ENCODE measurements at places on chromosomes 1 and 21.

DNA sequence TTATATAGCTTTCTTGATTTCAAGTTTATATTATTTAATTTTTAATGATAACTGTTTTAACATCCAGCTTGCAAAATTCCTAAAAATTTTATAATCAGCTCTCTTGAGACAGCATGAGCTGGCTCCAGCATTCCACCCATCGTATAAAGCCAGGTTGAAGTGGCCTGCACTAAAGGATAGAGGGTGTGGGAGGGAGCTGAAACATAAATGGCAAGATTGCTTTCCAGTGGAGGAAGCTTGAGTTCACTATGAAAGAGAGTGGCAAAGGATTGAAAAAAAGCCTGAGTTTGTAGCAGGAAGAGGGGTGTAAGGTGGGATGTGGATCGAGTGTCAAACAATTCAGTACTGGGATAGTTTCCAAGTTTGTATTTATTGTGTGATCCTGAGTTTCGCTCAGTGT lies 48.5 kb upstream of the ZNF644 start:
- no peak for DNase-seq

DNA sequence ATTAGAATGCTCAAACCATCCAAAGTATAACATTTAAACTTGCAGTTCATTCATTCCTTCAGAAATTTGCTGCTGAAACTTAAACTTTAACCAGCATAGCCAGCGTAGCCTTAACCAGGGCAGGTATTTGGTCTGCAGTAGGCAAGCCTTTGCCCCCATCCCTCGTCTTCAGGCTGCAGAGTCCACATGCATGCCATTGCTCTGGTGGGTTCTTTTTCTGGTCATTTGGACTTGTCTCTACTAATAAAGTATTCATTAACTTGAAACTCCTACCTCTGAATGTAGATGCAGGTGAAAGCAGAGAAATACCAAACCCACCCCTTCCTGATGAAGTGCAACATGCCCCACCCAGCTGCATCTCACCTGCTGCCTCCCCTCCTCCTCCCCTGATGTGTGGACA lies 100.2 kb downstream of the CAMTA1 start:
- no peak for DNase-seq

- no peak for DNase-seq
These were observed 34.3 kb downstream of the DENND1B start for GRCh38 chr1:197740992-197741391.

GRCh38 chr1:27559466-27560030 lies 44.4 kb downstream of the AHDC1 start:
- DNase-seq: no peak

- DNase-seq: no peak
These were observed 483.4 kb downstream of the PLPP3 start for GRCh38 chr1:56095696-56096665.

- DNase-seq: no peak
These were observed 147.4 kb downstream of the OLFM3 start for GRCh38 chr1:101849356-101849755.

GRCh38 chr1:21295002-21295401 lies 4.7 kb upstream of the ECE1 start:
- DNase-seq: no peak

GRCh38 chr1:101613546-101613945 lies 376.7 kb downstream of the S1PR1 start:
- no peak for DNase-seq

GRCh38 chr1:228872080-228872479 lies 136.8 kb downstream of the RHOU start:
- no peak for DNase-seq

- DNase-seq: no peak
These were observed 6.0 kb downstream of the CYB561D1 start for GRCh38 chr1:109499661-109500536.

DNA sequence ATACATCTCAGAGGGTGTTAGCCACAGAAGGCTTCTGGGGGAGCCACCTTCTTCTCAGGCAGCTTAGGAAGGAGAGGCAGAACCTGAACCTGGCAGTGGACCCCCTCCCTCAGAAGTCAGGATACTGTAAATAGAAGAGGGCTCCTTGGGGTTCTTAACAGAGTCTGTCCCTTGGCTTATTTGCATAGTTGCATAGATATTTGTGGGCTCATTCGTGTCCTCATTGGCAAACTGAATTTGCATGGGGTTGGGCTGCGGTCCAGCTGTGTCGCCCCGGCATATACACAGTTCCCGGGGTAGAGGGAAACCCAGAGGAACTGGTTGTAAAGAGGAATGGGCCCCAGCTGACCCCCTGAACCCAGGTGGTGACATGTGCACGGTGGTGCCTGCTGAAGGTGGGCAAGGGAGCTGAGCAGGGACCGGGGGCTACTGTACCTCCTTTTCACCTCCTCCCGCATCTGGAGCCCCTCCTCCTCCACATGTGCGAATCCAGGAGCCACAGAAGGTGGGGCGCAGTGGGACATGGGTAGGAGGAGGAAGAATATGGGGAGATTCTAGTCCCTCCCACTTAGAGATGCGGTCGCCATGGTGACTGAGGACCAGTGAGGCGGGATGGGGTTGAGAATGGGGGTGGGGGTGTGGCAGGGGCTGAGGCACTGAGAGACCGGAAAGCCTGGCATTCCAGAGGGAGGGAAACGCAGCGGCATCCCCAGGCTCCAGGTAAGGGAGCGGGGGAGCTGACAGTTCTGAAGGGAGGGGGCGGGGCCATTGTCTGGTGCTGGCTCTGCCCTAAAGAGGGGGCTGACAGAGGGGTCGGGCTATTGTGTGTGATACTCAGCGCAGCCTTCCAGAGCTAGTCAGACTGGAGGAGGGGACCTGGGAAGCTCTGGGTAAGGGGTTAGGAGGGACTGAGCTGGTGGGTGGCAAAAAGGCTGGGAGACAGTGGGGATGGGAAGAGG lies 3.7 kb upstream of the SEMA4A start:
- no peak for DNase-seq

DNA sequence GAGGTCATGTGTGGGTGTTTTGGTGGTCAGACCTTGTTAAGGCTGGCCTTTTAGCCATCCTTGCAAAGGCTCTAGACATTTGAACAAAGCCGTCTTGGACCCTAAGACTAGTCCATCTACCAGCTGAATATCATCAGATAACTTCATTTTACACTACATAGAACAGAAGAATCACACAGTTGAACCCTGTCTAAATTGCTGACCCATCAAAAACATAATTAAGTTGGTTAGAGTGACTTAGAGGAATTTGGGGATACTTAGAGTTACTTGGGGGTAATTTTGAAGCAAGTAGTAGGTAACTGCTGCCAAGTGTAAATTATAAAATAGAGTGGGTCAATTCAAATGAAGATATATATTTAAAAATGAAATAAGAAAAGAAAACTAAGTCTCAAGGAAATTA lies 102.9 kb upstream of the ADGRL4 start:
- no peak for DNase-seq

GRCh38 chr1:97849345-97850340 lies 71.2 kb downstream of the DPYD start:
- no peak for DNase-seq

- DNase-seq: no peak
These were observed 68.5 kb downstream of the RBM11 start for GRCh38 chr21:14284481-14284880.

DNA sequence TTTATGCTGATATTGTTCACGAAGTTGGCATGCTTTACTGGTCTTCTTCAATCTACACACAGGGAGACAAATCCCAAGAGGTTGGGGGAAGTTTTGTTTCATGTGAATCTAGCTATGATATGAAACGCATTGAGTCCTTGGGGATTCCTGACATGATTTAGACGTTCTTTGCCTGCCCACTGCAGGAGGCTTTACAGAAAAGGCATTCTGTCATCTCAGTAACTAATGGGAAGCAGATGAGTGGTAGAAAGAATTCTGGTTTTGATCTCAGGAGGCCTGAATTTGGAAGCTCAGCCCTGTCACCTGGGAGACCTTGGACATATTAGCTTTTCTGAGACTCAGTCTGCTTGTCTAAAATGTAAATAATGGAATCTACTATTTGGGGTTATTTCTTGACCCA lies 383.0 kb upstream of the NFIA start:
- no peak for DNase-seq

DNA sequence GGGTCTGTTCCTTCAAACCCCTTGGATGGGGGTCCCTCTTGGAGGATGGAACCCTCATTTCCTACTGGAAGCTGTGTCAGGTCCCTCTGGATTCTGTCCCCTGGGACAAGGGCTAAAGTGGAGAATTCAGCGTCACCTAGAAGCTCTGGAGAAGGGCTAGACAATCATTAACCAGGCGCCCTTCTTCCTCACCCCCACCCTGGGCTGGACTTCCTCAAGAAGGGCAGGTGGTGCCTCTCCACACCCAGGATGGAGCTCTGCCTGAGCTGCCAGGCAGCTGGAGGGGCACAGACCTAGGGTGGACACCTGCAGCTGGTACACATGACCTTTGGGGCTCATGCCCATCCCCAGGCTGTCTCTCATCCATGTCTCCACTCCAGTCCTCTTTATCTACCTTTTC lies 3.6 kb downstream of the CELF3 start:
- DNase-seq: no peak

DNA sequence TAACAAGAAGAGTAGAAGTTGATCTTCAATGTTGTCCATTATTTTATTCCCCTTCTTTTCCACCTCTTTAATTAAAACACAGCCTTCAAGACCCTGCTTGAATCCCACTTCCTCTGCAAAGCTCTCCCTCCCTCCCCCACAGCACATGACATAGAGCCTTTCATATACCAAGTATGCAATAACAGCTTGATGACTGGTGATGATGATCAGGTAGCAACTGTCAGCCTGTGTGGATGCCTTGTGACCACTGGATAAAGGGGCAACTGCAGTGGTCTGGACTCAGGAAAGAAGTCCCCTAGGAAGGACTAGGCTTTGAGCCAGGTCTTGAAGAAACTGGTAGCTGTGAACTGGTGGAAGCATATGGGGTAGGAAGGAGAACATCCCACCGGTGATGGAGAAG lies 53.8 kb upstream of the PRDX6 start:
- no peak for DNase-seq

DNA sequence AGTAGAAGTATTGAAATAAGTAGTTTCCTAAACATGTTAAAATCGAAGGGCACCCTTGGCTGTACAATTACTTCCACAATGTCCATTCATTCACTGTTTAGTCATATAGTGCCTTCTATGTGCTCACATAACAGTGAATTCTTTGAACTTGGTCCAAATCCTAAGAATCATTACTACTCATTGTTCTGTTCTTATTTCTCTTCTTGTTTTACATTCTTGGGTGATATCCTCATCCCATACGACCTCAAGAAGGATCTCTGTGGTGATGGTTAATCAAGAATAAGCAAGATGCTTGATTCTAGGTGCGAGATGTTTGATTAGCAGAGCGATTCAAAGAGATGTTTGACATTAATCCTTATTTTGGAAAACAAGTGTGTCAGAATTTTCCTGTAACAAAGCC lies 667.4 kb upstream of the ZP4 start:
- no peak for DNase-seq

DNA sequence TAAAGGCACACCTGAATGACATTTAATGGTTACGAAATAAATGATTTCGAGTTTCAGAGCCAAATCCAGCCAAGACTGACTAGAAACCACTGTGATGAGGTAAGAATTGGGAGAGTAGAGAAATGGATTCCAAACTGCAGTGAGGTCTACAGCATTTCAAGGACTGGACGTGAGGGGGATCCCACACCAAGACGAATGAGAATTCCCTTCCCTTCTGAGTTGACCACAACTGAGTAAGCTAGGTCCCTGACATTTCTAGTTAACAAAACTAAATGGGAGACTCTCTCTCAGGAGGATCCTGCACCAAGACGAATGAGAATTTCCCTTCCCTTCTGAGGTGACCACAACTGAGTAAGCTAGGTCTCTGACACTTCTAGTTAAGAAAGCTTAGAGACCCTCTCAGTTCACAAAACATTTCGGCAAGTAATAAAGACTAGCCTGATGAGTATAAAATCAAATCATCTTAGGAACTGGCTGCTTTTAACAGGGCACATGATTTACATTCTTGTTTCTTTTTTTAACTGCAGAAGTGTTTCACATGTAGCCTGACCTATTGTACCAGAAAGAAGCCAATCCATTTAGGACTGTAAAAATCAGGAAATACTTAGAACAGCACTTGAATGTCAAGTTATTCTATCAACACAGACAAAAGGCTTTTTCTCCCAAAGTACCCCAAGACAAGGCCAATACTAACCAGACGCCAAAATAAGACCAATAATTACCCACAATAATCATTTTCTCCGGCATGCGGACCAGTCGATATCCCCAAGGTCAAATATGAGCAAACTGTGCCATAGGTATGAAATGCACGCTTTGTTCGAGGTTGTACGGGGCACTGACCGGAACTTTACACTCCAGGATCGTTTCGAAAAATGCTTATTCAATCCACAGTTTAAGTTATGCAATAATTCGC lies 1.4 kb upstream of the SPATA1 start:
- no peak for DNase-seq

DNA sequence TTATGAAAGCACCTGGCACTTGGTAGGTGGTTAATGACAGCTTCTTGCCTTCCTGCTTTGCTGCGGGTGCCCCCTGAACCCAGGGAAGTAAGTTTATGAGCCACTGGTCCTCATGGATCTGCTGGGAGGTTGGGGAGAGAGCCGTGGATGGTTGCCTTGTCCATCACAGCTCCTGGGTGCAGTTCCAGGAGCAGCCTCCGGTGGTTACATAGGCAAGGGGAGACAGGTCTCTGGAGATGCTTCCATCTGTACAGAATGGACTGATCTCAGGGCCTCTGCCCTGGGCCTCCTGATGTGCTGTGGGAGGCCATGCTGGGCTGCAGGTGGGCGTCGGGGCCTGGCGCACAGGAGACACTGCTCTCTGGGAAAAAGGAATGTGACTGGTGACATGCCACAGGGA lies 31.6 kb upstream of the ARHGEF10L start:
- no peak for DNase-seq

- no peak for DNase-seq
These were observed 459.2 kb upstream of the PKN2 start for GRCh38 chr1:88224906-88225305.
